ENCODE measurements at places on chromosomes 2 and 18.

DNA sequence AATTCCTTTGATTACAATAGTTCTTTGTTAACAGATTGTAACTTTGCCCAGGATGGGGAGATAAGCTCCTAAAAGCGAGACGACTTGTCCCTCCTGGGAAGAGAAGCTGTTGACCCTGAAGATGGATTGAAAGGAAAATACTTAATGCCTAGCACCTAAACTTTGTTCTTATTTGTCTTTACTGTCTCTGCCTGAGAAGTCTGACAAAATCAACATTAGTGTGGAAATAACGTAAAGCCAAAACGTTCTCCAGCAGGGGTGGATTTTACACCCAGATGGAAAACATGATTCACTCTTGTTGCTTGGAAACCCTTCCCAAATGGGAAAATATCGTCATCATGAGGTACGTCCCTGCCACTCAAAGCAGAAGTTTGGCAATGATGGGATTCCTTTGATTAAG lies 450.1 kb downstream of the SLC4A3 start:
- DNase-seq = no peak

DNA sequence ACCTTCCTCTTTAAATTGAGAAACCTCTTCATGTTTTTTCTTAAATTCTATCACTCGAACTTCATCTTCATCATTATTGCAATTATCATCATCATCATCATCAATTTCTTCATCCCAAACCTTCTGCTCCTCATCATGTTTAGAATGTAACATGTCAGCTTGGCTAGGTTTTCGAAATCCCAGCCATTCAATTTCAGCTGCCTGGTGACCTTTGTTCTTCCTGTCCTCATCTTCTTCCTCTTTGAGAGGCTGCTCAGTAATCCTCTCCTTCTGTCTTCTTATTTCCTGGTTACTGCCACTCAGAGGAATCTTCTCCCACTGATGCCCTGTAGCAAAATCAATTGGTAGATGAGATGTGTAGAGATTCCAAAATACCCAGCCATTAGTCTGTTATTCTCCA lies 4.2 kb downstream of the ERMN start:
- no peak for DNase-seq

DNA sequence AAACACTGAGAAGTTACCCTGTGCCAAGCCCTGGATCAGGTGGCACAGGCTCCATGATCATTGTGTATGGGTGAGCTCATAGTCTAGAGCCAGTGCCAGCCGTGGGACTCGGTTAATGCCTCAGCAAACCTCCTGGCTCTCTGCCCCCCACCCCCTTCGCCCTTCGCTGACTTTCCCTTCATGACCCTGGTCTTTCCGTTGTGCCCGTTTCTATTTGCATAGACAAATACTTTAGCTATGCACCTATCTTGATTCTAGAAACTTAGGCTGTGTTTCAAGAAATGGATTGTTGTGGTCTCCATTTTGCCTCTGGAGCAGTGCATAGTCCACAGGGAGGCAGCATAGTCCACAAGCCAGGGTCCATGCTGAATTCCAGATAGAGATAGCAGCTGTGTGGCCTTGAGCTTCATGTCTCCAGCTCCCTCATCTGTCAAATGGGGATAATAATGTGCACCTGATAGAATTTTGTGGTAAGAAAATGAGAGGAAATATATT lies 44.8 kb upstream of the KDM3A start:
- no peak for DNase-seq

- no peak for DNase-seq
Measured at GRCh38 chr2:76080154-76080553, 369.4 kb upstream of the GCFC2 start.

GRCh38 chr2:149393614-149394013 lies 63.2 kb downstream of the LYPD6 start:
- no peak for DNase-seq

DNA sequence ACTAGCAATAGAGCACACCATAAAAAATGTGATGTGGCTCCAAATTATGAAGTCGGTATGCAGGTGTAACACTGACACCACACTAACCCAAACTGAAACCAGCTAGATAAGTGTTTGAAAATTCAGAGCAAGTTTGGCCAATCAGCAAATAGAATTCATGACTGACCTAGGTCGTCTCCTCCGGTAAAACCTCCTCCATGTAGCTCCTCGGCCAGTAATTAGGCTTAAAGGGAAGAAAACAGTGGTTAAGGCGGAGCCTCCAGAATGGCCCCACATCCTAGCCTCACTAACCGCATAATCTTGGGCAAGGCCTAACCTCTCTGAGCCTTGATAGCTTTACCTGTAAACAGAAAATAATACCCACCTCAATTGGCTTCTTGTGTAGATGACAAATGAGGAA lies 30.1 kb downstream of the C1D start:
- DNase-seq = no peak

DNA sequence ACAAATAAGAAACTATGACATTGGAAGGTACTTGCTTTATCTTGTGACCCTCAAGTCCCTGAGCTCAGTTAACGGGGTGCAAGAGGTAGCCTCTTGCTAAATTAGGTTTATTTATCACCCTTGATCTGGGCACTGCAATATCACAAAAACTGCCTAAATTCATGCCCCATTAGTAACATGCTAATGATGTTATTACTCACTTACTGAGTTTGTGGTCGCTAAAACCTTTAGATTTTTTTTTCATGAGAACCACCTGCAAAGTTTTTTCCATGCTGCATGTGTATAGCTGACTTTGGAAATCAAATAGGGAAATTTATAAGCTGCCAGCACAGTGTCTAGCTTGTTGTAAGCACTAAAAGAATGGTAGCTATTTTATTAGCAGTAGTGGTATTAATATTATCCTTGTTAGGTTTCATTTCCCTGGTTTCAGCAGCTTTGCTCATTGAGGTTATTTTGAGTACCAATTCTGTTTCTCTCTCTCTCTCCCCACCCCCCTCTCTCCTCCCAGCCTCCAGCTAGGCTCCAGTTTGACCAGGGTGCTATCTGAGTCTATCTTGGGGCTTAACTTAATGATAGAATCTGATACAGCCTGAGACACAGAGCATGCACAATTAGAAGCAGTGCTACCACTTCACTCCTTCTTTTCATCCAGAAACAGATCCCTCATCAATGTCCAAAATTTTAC lies 88.7 kb upstream of the ATP8B1 start:
- DNase-seq = no peak

DNA sequence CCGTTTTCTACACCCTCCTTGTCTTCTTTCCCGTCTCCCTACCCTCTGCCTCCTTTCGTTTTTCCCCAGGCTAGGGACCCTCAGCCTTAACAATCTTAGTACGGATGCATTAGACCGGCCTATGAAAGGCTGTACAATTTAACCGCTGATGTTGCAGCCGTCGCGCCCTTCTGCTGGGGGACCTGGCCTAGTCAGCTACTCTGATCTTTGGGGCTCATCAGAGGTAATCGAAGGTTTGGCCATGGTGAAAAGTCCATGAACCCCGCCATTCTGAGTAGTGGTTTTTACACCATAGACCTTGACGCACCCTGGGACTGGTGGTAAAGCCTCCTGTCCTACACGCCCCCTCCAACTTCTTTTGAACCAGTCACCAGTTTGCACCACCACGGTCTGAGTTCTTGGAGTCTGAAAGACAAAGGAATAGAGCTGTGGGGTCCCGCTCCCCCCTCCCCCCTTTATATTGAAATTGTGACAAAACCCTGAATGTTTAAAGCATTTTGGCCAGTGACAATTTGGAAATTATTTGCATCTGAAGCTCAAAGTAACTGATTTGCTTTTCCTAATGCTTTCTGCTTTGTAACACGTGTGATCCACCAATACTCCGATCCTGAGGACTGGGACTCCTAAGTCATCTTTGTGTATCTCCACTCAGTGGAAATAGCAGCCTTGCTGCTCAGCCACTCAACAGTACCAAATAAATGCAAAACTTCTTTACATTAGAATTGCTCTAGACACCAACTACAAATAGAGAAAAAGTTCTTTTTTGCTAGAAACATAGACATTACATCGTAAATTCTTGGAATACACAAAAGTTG lies 642 bp upstream of the SRSF7 start:
- DNase-seq = no peak

- no peak for DNase-seq
Measured at GRCh38 chr2:96499061-96499960, 5.8 kb downstream of the NEURL3 start.

- DNase-seq = no peak
Measured at GRCh38 chr2:30208453-30208852, 22.9 kb upstream of the LBH start.

DNA sequence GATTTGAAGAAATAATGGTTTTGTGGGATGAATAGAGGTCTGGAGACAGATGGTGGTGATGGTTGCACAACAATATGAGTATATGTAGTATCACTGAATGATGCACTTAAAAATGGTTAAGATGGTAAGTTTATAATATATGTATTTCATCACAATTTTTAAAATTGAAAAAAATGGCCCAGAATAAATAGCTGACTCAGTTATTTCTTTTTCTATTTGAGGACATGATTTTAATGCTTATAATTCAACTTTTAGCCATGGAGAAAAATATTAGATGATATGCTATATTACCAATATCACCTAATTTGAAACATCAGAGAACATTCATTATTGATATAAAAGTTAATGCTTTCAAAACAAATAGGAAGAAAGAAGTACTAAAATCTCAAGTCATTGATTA lies 339.8 kb upstream of the LINC00305 start:
- no peak for DNase-seq

DNA sequence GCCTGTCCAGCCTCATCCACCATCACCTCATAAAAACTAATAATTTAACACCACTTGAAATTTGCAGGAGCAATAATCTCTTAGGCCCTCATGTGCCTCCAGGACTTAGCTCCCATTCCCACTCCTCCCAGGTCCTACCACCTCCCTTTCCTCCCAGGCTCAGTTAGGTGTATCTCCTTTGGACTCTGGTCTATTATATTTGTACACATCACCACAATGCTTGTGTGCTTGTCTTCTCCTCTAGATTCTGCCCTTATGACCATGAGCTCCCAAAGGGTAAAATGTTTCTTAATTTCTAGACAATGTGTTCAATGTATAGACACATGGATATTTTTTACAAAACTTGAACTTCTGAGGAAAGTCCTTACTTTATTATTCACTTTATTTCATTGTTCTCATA lies 182.0 kb upstream of the ZC3H15 start:
- no peak for DNase-seq
